HS-27A (cell line): ENCODE measurements at places on chromosomes 4 and X.

DNA sequence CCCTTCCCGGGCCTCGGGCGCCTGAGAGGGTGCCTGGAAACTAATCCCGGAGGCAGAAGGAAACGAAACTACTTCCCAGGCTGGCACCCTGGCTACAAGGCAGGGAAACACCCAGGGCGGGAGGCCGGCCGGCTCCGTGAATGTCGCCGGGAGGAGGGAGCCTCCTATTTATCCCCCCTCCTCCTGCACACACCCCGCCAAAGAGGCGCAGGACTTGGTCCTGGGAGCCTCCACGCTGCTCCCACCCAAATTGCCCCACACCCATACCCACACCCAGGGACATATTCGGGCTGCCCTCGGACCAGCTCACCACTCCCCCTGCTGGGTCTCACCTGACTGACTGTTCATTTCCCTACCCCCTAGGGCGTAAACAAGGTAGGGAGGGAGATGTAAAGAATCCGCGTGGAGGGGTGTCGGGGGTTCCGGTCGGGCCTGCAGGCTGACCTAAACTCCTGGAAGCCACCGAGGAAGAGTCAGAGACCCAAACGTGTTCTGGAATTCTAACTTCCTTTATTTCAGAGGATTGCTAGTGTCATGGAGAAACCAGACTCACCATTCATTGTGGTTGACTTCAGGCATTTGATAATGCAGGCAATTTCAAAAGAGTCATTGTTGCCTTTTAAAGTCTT, at the start of gene BTC:
BTC (minus strand) TSS at position 142 of the 629 bp plus-strand sequence. CDS start 198 bp downstream, outside the sequence.
- no peak for DNase-seq

- no peak for DNase-seq
These were observed 51.1 kb upstream of the TMEM33 start for GRCh38 chr4:41883988-41884734.

DNA sequence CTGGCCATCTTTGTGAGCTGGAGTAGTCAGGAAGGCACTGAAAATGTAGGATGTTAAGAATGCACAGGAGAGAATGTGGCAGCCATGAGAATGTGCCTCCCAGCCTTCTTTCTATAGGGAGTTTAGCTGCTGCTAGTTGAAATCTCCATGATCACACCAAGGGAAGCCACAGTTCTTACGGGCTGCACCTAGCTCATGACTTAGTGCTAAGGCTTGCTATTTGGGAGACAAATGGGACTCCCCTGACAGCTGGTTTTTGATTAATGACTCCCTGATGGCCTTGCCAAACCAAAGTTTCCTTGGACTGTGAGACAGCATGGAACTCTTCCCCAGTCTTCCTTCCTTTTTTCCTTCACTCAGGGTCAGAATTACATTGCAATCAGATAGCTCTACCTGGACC, 9.2 kb downstream of the CTSO start:
- DNase-seq, result no peak

DNA sequence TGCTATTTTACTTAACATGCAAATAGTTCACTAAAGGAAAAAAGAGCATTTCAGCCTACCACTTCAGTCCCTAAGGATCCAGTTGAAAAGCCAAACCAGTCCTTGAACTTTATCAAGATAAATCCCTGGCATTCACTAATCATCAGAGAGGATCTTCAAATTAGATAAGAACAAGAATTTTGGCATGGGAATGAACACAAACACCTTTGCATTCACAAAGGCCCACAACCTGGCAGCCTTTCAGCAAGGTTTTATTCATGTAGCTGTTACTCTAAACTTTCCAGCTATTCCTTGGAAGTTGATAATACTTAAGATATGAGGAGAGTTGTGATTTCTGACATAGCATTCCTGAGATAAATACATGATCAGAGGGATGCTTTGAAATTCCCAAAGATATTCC, 193.4 kb downstream of the LRBA start:
- no peak for DNase-seq

DNA sequence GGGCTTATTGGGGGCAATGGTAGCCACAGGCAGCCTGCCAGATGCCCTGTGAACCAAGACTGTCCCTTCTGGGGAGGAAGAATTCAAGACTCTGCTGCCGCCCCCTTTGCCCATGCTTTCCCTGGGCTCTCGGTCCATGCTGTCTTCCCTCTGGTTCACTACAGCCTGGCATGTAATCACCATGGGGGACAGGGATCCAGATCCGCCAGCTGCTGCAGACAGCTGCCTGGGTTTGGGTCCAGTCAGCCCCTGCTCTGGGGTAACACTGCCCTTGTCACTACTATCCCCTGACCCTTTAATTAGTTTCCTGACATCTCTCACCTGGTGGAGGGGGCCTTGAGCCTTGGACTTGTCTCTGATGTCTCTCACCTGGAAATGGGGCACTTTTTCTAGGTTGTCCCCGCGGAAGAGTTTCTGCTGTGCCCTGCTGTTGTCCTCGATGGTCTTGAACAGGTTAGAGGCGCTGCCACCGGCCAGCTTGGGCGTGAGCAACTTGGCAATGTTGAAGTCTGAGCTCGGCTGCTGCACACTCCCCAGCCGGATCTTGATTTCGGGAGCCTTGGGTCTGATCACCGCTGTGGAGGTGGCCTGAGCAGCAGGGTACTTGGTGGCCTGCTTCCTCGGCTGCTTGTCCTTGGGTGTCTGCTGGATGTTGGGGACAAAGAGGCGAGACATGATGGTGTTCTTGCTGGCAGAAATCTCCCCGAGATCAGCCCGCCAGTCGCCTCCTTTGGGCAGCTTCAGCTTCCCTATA, 6.4 kb downstream of the C4orf54 start:
- DNase-seq, result no peak

DNA sequence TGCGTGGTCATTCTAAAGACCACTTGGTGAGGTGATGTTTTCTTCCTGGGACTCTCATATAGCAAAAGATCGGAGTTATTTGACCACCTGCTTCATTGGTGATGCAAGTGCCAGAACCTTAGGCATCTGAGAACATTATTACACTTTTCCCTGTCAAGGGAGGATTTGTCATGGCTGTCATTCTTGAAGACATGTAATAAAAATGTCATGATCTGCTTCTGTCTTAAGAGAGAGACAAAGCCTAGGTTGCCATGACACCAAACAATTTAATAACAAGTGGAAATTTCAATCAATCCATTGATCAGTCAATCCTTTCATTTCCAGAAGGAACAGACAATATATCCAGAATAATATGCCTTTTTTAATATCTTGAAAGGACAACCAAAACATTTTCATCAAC, 97.9 kb upstream of the OR13H1 start:
- no peak for DNase-seq

DNA sequence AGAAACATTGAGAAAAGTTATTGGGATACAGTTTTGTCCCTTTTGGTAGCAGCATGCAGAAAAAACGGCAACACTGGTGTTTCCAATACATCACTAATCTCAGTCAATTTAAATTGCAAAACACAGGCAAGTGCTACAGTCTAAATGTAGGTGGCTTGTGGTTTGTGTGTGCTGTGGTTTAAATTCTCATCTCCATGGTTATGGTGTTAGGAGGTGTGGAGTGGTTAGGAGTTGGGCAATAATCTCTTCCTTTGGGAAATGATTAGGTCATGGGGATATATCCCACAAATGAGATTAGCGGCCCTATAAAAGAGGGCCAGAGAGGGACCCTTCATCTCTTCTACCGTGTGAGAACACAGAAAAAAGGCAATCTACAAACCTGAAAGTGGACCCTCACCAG, 1344.3 kb downstream of the ADGRL3 start:
- no peak for DNase-seq

- DNase-seq, result no peak
These were observed 737.1 kb downstream of the FAT4 start for GRCh38 chr4:126051689-126052424.

GRCh38 chrX:103413705-103414387, 37.5 kb downstream of the BEX3 start:
- no peak for DNase-seq

DNA sequence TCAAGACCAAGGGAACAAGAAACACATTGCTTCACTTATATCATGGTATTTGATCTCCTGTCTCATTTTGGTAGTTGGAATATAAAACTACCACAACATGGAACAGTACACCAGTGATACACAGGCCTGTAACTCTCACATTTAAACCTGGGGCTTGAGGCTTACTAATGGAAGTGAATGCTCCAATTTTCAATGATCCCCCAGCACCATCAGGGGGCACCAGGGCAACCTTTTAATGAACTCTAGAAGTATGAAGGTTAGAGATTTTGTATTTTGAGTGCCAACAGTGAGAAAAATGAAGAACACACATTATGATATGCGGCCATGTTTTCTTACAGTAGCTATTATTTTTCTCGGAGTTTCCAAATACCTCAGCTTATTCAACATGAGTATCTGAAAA, 50.7 kb downstream of the C4orf33 start:
- no peak for DNase-seq

DNA sequence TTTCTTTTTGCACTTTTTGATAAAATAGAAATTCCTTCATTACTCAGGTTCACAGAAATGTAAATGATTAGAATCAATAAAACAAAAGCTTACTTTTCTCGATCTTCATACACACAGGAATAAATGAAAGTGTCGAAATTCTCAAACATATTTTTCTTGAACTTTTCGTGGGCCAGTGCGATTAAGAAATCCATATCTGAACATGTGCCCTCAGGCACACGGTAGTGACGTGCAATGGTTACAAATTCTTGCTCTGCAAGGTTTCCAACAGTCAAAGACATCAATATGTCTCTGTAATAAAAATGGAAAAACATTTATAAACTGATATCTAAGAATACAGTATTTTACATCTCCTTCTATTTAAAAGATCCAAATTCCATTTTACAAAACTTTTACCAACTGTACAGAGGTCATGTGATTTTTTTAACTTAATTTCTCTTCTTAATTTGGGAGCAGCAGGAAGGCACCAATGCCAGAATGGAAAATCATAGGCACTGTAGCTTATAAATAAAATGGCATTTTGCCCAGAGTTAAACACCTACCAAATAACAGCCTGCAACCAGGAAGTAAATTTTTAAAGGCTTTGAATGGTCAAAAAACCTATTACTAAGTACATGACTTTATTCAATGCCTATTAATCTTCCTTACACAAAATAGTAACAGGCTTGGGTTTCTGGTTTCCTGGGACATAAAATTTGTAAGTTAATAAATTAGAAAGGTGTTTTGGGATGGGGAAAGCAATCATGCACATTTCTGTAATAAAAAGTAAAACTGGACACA, 165.0 kb downstream of the EFHC2 start:
- DNase-seq, result no peak

GRCh38 chr4:7055111-7055989, 12.2 kb downstream of the TADA2B start:
- no peak for DNase-seq

DNA sequence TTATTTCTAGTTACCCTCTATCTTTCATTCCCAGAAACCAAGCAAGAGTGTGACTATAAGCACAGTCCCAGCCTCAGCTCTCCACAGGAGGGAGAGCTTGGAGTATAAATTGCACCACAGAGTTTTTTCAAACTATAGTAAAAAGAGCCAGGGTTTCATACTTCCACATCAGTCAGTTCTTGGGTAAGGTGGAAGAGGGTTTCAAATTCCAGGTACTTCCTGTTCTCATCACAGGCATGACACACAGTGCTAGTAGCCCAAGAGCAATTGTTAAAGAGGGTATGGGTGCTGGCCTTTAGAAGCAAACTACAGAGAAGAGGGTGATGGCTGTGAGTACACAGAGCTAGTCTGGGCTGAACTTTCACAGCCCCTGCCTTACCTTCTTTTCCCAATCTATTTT, 5.7 kb upstream of the IL1RAPL1 start:
- no peak for DNase-seq

DNA sequence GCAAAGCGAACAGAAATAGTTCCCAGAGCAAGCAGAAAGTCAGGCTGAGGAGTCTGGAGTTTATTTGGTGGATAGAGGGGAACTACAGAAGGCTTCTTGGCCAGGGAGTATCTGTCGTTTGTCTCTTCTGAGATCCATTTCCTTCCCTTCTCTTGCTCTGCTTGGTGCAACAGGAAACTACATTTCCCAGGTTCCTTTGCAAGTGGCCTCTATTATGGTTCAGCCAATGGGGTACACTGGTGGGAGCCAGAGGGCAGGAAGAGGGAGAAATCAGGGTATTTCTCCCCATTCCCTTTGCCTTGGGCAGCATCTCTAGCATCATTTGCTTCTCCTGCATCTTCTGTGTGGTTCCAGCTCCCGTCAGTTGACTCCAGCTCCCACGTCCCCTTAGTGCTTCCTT, 142.1 kb downstream of the BCOR start:
- no peak for DNase-seq

DNA sequence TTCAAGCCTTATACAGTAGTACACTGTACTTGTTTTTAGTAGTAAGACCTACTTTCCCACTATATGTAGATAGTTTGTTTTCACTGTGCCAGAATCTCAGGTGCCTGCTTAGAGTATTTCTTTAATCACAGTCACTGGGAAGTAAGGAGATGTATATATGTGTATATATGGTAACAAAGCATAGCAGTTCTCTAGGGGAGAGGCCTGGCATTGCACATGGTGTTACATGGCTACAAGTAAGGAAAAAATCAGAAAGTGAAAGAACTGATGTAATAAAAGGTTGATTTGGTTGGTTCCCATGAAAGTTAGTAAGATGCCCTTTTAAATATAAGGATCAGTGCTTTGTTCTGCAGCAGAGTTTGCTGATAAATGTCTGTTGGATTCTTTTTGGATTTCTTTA, 9.3 kb upstream of the DCK start:
- no peak for DNase-seq

DNA sequence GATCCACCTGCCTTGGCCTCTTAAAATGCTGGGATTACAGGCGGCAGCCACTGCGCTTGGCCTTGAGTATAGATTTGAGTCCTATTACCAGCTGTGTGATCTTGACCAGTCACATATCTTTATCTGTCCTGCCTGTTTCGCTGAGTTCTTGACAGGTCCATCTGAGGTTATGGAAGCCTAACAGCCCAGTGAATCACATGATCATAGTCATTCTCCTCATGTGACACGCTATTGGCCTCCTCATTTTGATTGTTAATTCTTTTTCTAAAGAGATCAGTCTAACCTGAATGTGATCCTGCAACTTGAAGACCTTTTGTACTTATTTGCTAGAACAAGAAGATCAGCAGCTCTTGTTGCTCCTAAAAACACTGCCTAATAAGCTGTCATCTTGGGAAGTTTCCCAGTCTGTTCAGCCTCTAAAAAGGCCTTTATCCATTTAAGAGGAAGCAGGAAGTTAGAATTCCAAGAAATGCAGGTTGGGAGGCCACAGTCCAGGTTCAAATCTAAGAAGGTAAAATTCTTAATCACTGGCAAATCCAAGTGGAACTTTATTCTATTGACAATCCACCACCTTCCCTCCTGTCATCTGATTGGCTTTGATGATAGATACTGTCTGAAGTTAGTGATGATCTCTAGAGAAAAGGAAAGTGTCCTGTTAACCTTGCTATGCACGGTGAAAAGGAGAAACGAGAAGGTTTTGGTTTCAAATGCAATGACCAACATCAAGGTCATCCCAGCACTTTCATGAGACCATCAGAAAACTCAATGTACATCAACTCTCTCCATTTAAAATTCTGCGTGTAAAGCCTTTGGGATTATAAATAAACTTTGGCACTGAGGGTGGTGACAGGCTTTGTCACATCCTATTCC, 86.9 kb downstream of the CHRNA9 start:
- no peak for DNase-seq

DNA sequence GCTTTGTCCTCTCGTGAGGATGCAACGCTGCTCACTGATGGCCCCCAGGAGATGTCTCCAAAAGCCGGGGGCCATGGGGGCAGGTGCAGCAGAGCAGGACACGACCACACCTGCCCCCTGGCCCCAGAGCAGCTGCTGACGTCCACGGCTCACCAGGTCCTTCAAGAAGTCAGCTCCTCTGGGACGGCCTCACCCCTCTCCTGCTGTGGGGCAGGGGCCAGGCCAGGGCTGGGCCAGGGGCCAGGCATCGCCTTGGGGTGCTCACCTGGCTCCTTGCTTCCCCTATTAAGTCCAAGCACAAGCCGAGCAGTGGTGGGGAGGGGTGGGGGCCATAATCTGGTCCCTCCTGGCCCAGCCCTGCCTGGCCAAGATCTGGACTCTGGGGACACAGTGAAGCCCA, 28.6 kb upstream of the MXD4 start:
- no peak for DNase-seq
